G401 (cell line): ENCODE measurements at places on chromosomes 7 and 10.

- peak; percentile 45 for DNase-seq
Observed at GRCh38 chr7:129950191-129950932, 2.4 kb downstream of the UBE2H start.

DNA sequence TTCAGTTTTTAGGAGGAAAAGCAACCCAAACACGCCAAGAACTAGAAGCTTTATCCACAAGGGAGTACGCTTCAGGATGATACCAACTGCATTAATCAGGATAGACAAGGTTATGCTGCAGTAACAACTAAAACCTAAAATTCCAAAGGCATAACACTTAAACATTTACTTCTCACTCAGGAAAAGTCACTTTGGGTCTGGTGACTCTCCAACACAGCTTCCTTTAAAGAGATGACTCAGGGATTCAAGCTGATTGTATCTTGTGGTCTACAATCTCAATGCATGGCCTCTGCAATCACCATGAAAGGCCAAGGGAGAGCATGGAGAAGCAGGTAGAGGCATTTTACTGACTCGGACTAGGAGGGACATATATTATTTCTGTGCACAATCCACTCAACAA lies 315.8 kb downstream of the KCNMA1 start:
- DNase-seq: no peak

- no peak for DNase-seq
Observed at GRCh38 chr10:47152861-47153349, 147.1 kb upstream of the GDF10 start.

DNA sequence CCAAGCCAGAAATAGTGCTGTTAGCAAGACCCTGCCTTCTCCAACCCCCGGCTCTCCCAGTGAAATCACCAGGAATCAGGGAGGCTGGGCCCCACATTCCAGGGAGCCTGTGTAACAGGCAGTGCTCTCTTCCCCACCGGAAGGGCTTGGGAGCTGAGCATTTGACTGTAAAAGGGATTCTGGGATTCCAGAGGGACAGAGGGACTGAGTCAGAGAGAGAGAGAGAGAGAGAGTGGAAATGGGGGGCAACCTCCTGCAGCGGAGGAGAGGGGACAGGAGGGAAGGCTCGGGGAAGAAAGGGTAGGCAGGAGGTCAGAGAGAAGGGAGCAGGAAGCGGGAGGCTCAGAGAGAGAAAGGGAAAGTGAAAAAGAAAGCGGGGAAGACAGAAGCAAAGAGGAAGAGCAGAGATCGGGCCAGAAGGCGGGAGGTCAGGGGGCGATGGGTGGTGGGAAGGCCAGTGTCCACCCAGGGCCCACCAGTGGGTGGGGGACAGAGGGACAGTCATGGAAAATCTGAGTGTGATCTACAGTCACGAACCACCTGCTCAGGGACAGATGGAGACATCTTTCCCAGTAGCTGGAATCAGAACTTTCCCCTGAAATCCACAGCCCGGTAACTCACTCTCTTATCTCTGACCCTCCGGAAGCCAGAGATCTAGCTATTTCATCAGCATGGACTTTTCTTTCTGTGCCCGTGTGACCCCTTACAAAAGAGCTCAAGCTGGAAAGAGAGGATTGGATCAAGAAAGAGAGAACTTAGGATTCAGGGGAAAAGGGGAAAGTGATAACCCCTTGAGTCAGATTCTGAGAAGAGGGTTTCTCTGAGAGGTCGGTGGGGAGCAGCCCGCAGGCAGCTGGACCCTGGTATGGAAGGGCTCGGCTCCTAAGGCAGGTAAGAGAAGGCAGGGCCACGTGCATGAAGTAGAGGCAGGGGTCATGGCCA lies 4.6 kb upstream of the SERPINE1 start:
- peak; percentile 53 for DNase-seq

DNA sequence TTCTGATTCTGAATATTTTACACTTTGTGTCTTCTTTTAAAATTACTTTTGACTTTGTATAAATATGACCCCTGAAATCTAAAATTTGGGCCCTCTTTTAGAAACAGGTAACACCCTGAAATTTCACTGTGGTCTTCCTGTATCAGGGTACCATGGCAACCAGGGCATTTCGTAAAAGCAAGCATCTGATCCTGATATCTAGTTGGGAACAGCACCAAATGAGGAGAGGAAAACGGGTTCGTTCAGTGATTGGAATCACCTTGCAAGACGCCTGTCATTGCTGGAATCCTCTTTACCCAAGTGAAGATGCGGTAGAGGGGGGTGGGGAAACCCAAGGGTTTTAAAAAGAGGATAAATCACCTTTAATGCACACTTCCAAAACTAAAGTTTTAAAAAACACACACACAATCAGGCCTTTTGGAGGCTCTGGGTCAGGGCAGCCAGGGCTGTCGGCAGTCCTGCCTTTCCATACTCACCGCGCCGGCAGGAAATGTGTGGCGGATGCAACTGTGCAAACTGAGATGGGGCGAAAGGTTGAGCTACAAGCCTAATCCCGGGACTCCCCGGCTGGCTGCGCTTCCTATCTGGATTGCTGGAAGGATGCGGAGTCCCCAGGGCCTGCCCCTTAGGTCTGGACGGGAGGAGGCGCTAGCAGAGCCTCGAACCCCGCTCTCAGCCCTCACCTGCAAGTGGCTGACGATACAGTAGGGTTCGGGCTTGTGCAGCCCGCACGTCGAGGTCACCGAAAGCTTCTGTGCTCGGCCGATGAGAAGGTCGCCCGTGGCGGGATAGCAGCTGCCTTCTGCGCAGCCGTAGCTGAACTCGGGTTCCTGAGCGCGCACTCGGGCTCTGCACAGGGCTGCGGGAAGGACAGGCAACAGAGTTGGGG lies 1.8 kb downstream of the LAMB1 start:
- DNase-seq: peak; percentile 74

DNA sequence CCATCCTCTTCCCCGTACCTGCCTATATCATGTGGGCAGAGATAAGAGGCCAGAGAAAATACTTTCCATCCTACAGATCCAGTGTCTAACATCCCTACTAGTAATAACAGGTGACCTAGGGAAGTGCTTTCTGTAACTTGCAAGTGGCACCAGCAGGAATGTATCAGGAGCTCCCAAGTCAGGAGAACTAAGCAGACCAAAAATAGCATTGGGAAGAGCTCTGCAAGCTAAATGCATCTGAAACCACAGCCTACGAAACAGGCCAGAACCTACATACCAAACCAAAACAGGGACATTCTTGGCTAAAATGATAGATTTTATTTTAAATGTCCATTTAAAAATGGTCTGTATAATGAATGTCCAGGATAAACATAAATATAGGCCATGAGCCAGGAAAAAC lies 680.8 kb downstream of the PHTF2 start:
- no peak for DNase-seq

DNA sequence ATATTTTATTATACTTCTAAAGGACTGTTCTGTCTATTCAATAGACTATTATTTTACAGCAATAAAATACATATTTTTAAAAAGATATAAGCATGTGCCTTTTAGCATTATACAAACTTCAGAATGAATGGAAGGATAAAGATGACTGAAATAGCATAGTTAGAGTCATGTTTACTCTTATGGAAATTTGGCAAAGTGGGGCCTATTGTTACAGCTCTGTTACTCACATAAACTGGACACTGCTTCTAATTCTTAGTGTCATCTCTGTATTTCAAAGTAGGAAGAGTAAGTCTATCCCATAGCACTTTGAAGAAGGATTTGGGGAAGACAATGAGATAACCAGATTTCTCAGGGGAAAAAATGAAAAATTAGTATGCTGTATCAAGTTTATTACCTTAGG lies 168.2 kb downstream of the SKAP2 start:
- DNase-seq: no peak

- DNase-seq: peak; percentile 55
Observed at GRCh38 chr10:22433875-22434274, 88.6 kb downstream of the SPAG6 start.

GRCh38 chr7:149224352-149224751 lies 15.1 kb upstream of the ZNF212 start:
- no peak for DNase-seq

DNA sequence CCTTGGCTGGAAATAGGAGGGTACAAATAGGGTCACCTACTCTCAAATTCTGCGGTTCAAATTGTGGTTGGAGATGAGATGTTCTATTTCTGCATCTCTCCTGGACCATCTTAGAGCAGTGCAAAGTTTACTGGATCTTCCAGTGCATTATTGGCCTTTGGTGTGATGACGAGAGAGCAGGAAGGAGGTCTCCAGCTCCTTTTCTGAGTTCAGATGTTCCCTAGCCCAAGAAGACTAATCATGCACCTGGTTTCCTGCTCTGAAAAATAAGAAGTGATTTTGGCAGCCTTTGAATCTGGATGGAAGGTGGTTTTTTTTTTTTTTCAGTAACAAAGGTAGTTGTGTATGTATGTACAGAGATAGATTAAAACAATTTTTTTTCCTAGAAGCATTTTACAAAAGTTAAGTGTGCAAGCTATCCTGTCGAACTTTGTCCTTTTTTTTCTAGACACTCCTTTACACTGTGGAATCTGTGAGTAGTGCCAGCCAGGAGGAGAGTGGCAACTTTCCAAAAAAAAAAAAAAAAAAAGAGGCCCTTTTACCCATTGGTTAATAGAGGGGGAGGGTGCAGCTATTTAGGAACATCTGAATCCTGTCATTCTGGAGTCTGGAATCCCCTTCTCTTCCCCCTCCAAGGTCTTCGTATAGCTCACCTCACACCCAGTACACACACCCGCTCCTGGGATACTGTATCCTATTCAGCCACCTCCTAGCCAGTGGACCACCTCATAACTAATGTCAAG lies 26.3 kb downstream of the PAPSS2 start:
- no peak for DNase-seq

- peak; percentile 93 for DNase-seq
Observed at GRCh38 chr10:31318854-31319601, at the start of gene ZEB1. ZEB1 (plus strand) TSS chr10:31319216; CDS start chr10:31319235, 19 bp downstream.

- DNase-seq: no peak
Observed at GRCh38 chr7:24378871-24379616, 95.1 kb downstream of the NPY start.

GRCh38 chr7:5237286-5237685 lies 45.5 kb upstream of the SLC29A4 start:
- peak; percentile 87 for DNase-seq

GRCh38 chr7:157658851-157659412 lies 322.1 kb downstream of the DNAJB6 start:
- DNase-seq: no peak

- DNase-seq: no peak
Observed at GRCh38 chr7:80070391-80070790, 64.2 kb upstream of the GNAI1 start.

DNA sequence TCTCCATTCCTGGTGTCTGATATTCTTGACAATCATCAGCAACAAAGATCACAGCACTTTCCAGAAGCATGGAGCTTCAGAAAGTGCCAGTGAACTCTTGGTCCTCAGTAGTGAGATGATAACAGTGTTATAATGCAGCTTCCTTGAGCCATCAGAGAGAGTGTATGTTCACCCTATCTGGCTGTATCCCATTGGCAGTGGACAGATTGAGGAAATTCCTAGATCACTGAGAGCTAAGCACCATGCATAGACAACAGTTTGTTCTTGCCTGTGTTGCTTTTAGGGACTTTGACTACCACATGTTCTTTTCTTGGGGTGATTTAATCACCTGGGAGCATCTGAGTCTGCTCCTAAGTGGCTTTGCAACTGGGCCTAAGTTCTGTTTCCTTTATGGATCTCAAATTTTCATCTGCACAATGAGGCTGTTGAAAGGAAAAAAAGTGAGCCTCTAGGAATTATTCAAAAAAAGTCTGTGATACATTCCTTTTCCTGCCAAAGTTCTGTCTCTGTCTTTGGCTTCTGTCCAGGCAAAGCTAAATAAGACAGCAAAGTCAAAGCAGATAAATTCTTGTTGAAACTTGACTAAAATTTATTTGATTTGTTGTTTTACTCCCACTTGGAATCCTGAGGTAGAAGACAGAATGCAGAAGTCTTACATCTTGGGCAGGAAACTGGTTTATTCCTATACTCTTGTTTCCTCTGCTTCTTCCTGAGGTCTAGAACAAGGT lies 14.5 kb upstream of the ZNF282 start:
- no peak for DNase-seq

DNA sequence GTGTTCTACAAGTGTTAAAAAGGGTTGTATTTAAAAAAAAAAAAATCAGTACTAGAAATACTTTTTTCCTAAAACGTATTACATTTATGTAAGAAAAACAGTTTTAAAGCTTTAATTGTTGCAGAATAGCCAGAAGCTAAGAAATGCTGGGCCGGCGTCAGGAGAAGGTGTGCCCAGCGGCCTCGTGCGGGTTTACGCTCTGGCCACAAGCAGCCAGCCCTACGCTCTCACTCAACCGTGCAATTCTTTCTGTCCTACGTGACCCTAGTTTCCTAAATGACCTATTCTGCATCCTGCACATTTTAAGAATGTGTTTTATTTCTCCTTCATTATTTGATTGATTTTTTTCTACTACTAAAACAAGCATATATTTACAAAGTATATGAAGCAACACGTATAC lies 279.7 kb upstream of the KLF14 start:
- DNase-seq: no peak

GRCh38 chr7:41821521-41822213 lies 118.8 kb upstream of the INHBA start:
- DNase-seq: no peak

DNA sequence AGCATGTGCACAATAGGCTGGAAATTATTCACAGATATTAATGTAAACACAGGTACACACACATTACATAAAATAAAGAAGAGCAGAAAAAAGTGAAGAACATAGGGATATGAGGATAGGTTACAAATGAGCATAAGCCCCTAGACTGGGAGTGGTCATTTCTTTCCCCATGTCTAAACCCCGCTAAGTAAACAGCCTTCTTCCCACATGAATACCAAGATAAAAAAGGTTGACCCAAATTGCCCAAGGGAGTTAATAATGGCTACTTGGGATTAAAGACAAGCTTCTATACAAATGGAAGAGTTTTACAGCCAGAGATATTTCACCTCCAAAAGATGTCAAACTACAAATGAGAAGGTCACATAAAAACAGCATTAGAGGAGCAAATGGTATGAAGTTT lies 527.1 kb upstream of the CELF2 start:
- DNase-seq: no peak

GRCh38 chr10:92901819-92902251 lies 53.5 kb downstream of the EXOC6 start:
- DNase-seq: no peak

GRCh38 chr7:155667241-155667829 lies 22.9 kb downstream of the RBM33 start:
- DNase-seq: no peak
